Dermis blood vessel endothelial cell (primary cell): ENCODE measurements at places on chromosomes 13 and 19.

- DNase-seq: no peak
Measured at GRCh38 chr13:93942016-93942415, 537.5 kb downstream of the DCT start.

DNA sequence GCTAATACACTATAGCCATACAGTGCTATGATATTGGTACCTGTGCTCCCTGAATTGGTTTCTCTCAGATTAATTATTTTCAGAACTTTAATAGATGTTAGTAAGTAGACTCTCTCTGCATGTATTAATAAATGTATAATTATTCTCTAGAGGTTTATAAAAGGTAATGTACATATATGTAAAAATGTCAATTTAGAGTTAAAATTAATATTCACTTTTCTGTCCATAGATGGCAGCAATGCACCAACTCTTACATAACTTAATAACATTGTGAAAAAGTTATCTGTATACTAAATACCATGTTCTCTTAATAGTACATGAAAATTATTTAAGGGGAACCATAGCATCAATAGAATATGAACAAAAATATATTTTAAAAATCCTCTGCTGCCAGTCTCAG is 515.0 kb upstream of the KLHL1 start:
- DNase-seq: peak; percentile 38

DNA sequence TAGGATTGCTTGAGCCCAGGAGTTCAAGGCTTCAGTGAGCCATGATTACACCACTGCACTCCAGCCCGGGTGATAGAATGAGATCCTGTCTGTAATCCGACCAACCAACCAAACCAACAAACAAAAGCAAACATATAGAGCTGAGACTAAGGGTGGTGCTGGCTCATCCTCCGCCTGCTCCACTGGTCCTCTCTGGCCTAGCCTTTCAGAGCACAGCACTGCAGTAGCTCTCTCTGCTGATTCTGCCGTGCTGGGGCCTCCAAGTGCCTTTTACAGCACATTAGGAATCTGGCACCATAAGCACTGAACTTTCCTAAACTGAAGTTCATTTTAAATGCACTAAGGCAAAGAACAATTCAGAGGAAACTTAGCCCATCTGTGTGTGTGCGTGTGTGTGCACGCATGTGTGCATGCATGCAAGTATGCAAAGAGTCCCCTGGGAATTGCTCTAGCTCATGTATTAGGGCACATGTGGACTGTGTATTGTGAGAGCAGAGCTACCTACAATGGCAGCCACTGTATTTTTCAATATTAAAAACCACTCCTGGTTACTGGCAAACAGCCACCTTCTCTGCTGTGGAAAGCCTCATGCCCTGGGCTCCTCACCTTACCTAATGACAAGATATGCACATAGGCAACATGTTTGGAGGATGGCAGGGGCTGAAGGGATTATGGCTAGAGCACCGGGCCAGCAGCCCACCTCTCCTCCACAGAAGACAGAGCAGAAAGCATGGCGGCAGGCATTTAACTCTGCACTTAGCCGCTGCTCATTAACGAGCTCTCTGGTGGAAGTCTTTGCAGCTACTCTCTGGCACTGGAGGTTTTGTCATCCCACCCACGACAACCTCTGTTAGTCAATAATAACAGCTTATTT is 223.1 kb upstream of the TSHZ3 start:
- DNase-seq: no peak

DNA sequence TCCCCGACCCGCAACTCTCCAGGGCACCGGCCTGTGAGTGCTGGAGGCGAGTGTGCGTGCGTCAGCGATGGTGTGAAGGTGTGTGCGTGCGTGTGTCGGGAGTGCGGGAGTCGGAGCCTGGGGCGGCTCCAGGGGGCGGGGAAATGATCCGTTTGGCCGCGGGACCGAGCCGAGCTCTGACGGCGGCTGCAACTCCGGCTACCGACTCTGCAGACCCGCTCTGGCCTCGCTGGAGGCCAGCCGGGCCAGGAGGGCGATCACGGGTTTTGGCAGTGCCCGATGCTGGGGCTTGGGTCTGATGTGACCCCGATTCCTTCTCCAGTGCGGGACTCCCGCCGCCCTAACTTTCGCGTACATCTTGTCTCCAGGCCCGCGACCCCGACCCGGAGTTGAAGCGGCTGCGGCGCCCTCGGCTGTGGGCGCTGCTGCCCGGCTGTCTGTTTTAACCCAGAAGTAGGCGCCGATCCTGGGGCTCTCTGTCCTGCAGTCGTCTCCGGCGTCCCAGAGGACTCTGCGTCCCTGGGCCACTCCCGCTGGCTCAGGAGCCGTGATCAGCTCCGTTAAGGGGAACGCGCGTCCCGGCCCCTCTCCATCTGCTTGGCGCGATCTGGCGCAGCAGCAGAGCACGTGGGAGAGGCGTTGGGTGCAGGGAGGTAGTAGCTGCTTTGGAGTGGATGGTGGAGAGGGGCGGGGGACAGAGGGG is 1.2 kb downstream of the CHST8 start:
- peak; percentile 8 for DNase-seq

- DNase-seq: peak; percentile 58
Measured at GRCh38 chr13:106530171-106530851, 5.2 kb downstream of the EFNB2 start.
